ENCODE measurements at places on chromosomes 4 and X. TPM values are rescaled to one million over a fixed set of nuclear protein-coding genes. Genes with fewer than 3 reads are reported as not detected.

GRCh38 chrX:94752434-94753169, 1078.6 kb downstream of the FAM133A start:
- no peak overlapping the region for H3K4me3 ChIP-seq
- H3K36me3 ChIP-seq, result no peaks in the 10 kb centered on the region
- no peaks in the 10 kb centered on the region for H3K4me1 ChIP-seq
- no peak for DNase-seq

GRCh38 chr4:2399631-2400190, 18.7 kb downstream of the ZFYVE28 start:
- H3K4me1 ChIP-seq, result peaks cover 22% of the 10 kb centered on the region
- H3K27me3 ChIP-seq, result no peaks in the 10 kb centered on the region
- no peak for DNase-seq
- no peak overlapping the region for H3K27ac ChIP-seq
- H3K4me3 ChIP-seq, result no peak overlapping the region

DNA sequence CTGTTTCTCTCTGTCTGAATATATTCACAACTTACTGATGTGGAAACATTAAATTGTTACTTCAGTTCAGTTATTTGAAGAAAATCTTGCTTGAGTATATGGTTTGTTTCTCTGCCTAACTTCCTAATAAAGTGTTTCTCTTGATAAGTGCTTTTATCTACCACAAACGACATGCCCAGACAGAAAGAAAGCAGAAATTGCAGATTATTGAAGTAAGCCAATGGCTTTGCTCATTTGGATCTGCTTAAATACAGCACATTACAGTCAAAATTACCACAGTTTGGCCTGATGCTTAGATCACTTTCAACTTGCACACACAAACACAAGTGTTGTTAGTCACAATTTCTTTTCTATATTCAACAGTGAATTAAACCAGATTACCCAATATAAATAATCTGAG, 68.0 kb downstream of the ATOH1 start:
- no peak overlapping the region for H3K4me3 ChIP-seq
- H3K27ac ChIP-seq, result no peak overlapping the region
- H3K4me1 ChIP-seq, result no peaks in the 10 kb centered on the region
- DNase-seq, result no peak
- no peaks in the 10 kb centered on the region for H3K27me3 ChIP-seq

DNA sequence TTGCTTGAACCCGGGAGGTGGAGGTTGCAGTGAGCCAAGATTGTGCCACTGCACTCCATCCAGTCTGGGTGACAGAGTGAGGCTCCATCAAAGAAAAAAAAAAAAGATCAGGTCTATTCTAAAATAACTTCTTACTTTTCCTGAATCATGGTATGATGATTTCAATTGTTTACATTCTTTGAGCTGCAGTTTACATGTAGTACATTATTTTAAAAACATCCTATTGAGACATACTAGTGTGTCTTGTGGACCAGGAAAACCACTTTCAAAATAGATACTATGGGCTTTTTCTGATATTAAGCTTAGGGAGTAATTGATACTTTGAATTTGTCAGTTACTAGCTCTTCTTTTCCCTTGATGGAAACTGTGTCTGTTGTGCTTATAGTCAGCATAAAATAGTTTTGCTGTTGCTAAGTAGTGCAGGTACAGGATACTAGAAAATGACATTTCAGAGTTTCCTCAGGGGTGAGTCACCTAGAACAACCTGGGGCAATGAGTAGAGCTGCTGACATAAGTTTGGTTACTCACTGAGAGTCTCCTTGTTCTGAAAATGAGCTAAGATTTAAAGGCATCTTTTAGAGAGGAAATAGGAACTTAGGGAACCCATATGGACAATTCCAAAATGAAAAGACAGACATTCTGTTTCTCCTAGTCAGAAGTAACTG, 53.2 kb upstream of the C4orf54 start:
- no peaks in the 10 kb centered on the region for H3K36me3 ChIP-seq
- no peaks in the 10 kb centered on the region for H3K4me1 ChIP-seq
- H3K27me3 ChIP-seq, result peaks cover 8% of the 10 kb centered on the region
- no peak overlapping the region for H3K27ac ChIP-seq
- no peak for DNase-seq

- H3K27ac ChIP-seq, result peak overlapping the region; percentile 5
- no peak overlapping the region for H3K4me3 ChIP-seq
- no peaks in the 10 kb centered on the region for H3K27me3 ChIP-seq
- H3K36me3 ChIP-seq, result peaks cover 19% of the 10 kb centered on the region
- H3K4me1 ChIP-seq, result peaks cover 19% of the 10 kb centered on the region
These were observed 11.0 kb downstream of the CUL4B start for GRCh38 chrX:120549483-120550452.

GRCh38 chrX:68929332-68930150, 100.7 kb downstream of the EFNB1 start:
- H3K27me3 ChIP-seq, result no peaks in the 10 kb centered on the region
- H3K4me3 ChIP-seq, result no peak overlapping the region
- no peaks in the 10 kb centered on the region for H3K4me1 ChIP-seq
- DNase-seq, result no peak
- no peak overlapping the region for H3K27ac ChIP-seq

DNA sequence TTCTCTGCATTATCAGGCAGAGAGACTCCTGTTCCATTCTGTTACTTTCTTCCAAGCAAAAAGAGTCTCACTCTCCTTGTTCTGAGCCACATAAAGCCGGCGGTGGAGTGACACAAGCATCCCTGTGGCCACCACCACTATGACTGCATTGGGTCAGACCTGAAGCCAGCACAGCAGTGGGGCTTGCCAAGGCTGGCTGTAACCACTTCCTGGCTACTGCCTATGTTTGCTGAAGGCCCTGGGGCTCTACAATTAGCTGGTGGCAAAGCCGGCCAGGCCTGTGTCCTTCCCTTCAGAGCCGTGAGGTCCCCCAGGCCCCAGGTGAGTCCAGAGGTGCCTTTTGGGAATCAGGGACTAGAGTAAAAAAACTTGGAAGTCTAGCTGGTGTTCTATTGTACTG, 31.8 kb downstream of the PLAC8 start:
- peak overlapping the region; percentile 85 for H3K27ac ChIP-seq
- peaks cover 50% of the 10 kb centered on the region for H3K4me1 ChIP-seq
- no peak for DNase-seq

DNA sequence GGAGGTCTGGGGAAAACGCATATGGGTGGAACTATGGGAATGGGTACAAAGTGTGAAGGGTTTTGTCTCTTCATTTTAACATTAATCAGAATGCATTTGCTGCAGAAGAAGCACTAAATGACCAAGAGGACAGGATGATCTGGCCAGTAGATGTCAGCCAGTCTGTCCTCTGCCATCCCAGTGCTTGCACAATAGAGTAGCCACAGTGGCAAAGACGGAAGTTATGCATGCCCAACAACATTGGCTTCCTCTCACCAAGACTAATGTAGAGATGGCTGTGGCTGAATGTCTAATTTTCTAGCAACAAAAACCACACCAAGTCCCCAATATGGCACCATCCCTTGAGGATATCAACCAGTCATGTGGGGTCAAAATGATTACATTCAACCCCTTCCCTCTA, 45.0 kb upstream of the ARHGEF6 start:
- no peak overlapping the region for H3K27ac ChIP-seq
- H3K4me3 ChIP-seq, result no peak overlapping the region
- no peaks in the 10 kb centered on the region for H3K4me1 ChIP-seq
- DNase-seq, result no peak
- H3K36me3 ChIP-seq, result peaks cover 6% of the 10 kb centered on the region
- no peaks in the 10 kb centered on the region for H3K27me3 ChIP-seq

- H3K4me1 ChIP-seq, result no peaks in the 10 kb centered on the region
- H3K27ac ChIP-seq, result no peak overlapping the region
- no peaks in the 10 kb centered on the region for H3K36me3 ChIP-seq
- peaks cover 19% of the 10 kb centered on the region for H3K27me3 ChIP-seq
- H3K4me3 ChIP-seq, result no peak overlapping the region
- DNase-seq, result no peak
These were observed 37.7 kb upstream of the TET2 start for GRCh38 chr4:105108971-105109370.

- no peaks in the 10 kb centered on the region for H3K4me1 ChIP-seq
- DNase-seq, result no peak
- no peak overlapping the region for H3K27ac ChIP-seq
- H3K36me3 ChIP-seq, result no peaks in the 10 kb centered on the region
- H3K4me3 ChIP-seq, result no peak overlapping the region
These were observed 71.4 kb downstream of the RTL5 start for GRCh38 chrX:72060196-72060920.

- no peak for DNase-seq
- no peaks in the 10 kb centered on the region for H3K36me3 ChIP-seq
- no peak overlapping the region for H3K27ac ChIP-seq
- no peaks in the 10 kb centered on the region for H3K4me1 ChIP-seq
These were observed 1492.7 kb upstream of the IGFBP7 start for GRCh38 chr4:58602731-58603359.

DNA sequence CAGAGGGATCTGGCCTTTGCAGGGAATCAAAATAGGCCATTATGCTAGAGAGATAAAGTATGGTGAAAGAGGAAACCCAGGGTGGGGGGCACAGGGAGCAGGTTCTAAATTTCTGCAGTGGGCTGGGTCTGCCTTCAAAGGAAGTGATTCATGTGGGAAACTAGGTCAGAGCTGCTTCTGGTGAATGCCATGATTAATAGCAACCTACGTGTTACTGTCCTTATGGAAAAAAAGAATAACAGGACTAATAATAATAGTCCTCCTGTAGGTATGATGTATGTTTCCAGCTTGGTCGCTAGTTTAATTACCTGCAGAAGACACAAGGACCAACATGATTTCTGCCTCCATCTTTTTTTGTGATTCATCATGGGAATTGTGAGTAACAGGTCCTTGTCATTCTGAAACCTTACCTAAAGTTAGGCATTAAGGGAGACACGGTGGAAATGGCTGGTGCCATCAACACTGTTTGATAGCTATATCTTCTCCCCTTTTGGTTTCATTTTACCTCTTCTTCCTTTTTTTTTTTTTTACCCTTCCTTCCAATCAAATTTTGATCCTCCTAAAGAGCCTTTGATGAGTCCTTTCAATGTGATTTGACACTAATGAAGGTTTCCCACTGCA, 180.4 kb downstream of the CPEB2 start:
- no peaks in the 10 kb centered on the region for H3K27me3 ChIP-seq
- no peaks in the 10 kb centered on the region for H3K36me3 ChIP-seq
- H3K27ac ChIP-seq, result no peak overlapping the region
- DNase-seq, result no peak
- H3K4me3 ChIP-seq, result no peak overlapping the region
- peaks cover 12% of the 10 kb centered on the region for H3K4me1 ChIP-seq

DNA sequence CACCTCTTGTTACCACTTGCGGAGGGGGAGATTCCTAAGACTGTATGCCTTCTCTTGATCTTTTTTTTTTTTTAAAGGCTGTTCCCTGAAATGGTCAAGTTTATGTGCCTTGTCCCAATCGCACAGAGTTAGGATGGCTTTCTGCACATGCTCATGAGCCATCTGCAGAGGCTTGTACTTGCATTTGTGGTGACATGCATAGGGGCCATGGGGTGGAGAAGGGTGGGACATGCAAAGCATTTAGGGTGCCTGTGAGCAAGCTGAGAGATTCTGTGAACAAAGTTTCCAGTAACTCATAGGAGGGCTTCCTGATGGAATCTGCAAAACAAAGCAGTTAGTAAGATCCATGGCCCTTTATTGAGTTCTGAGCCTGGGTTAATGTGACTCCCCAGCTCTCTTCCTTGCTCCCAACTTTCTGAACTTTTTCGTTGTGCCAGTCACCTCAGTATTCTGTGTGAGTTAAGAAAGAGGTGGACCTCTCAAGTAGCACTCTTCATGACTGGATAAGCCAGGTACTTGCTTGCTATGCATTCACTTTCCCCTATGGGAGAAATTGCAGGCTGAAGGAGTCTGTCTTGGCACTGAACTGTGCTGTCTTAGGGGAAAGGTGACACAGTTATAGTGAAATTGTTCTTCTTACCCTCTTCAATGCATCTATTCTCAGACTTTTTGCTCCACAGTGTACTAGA, 37.9 kb upstream of the DHX15 start:
- peaks cover 26% of the 10 kb centered on the region for H3K27me3 ChIP-seq
- H3K27ac ChIP-seq, result no peak overlapping the region
- H3K4me1 ChIP-seq, result no peaks in the 10 kb centered on the region
- no peaks in the 10 kb centered on the region for H3K36me3 ChIP-seq
- DNase-seq, result no peak

DNA sequence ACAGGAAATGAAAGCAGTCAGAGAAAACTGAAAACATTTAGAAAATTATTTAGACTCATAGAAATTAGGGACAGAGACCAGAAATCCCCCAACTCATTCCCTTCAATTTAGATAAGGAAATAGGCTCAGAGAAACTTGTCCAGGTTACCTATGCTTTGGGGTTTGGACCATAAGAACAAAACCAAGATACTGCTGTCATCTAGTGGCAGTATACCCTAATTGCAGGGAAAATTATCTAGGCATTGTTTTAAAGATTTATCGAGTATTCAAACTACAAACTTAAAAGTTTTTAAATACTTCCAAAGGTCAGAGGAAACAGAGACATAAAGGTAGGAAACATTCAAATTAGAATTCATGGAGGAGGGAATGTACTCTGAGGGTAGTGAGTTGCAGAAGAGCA, 67.0 kb upstream of the KLHL13 start:
- no peak overlapping the region for H3K27ac ChIP-seq
- H3K27me3 ChIP-seq, result no peaks in the 10 kb centered on the region
- no peak for DNase-seq
- no peaks in the 10 kb centered on the region for H3K4me1 ChIP-seq
- no peak overlapping the region for H3K4me3 ChIP-seq

STPG2 gene
- 0.12 TPM for total RNA-seq

ALB gene
- not detected for total RNA-seq

IL1RAPL2 gene
- not detected for total RNA-seq

AMBN gene
- total RNA-seq, result not detected

CXorf49 gene
- total RNA-seq, result not detected

SASH3 gene
- 264 TPM for total RNA-seq

MAB21L2 gene
- total RNA-seq, result not detected

CT45A3 gene
- total RNA-seq, result not detected

All from activated CD4-positive, alpha-beta T cell treated with anti-CD3 and anti-CD28 coated beads, Interleukin-2, amount 10 ng/mL, durations not matched to agents 7 days and 5 days (primary cell).